Panc1 (cell line): ENCODE measurements at places on chromosomes 4 and X. TPM values are rescaled to one million over a fixed set of nuclear protein-coding genes. Genes with fewer than 3 reads are reported as not detected.

DNA sequence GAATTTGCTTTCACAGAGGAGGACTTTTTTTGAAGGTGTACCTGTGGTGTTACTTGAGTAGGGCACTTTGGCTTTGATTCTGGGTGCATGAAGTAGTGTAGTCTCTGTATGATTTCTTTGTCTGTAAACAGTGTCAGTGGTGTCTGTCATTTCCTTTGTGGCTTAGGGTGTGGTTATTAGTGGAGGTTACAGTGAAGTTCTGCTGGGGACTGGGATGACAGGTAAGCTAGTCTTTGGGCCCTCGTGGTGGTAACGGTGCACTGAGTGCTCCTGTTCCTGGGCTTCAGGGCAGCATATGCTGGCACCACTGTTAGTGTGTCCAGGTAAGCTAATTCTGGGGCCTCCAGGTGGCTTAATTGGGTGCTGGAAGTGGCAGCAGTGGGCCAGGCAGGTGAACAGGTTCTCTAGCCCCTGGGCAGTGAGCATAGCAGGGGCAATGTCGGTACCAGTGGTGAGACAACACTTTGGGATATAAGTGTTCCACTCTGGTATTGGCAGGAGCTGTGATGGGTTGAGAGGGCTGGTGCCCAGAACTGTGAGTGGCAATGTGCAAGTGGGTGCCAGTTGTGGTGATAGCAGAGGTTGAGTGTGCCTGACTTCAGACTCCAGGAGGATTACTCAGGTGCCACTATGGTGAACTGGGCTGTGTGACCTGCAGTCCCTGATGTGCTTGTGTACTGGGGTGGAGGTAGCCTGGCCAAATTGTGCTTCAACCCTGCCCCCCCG lies 26.0 kb upstream of the VSIG1 start:
- DNase-seq, result no peak

DNA sequence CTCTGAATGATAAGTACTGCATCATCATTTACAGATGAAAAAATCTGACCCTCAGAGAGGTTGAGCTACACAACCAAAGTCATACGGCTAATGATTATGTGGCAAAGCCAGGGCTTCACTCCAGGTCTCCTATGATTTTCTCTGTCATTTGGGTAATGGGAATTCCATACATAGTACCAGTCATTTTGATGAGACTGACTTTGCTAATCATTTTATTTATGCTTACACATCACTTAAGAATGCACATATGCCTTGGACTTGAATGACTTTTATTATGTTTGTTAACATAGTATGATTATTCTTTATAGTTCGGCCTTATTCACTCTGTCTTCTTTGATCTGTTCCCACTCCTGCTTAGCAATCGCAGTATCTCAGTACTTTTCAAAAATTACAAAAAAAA lies 255.1 kb upstream of the GPRIN3 start:
- DNase-seq, result no peak

DNA sequence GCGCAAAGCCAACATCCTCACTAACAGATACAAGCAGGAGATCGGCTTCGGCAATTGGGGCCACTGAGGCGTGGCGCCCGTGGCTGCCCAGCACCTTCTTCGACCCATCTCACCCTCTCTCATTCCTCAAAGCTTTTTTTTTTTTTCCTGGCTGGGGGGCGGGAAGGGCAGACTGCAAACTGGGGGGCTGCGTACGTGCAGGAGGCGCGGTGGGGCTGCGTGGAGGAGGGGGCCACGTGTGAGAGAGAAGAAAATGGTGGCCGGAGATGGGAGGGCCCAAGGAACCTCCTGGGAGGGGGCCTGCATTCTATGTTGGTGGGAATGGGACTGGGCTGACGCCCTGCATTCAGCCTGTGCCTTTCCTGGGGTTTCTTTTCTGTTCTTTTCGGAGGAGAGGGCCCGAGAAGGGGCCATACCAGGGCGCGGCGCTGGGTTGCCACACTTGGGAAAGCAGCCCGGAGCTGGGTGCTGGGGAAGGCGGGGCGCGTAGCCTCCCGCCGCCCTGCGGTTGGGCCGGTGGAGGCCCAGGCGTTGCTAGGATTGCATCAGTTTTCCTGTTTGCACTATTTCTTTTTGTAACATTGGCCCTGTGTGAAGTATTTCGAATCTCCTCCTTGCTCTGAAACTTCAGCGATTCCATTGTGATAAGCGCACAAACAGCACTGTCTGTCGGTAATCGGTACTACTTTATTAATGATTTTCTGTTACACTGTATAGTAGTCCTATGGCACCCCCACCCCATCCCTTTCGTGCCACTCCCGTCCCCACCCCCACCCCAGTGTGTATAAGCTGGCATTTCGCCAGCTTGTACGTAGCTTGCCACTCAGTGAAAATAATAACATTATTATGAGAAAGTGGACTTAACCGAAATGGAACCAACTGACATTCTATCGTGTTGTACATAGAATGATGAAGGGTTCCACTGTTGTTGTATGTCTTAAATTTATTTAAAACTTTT lies 4.5 kb downstream of the MID1IP1 start:
- peak; percentile 33 for DNase-seq

- DNase-seq, result no peak
Measured at GRCh38 chrX:35919536-35920309, at the start of gene CFAP47. Gene CFAP47, plus strand, starts transcription at chrX:35919734. Its CDS starts 66 bp downstream, at chrX:35919800.

SMIM10 gene
- total RNA-seq, result 7.2 TPM

GRCh38 chr4:53959343-53960120 lies 104.9 kb downstream of the CHIC2 start:
- DNase-seq, result no peak

VEGFD gene
- total RNA-seq, result not detected

DNA sequence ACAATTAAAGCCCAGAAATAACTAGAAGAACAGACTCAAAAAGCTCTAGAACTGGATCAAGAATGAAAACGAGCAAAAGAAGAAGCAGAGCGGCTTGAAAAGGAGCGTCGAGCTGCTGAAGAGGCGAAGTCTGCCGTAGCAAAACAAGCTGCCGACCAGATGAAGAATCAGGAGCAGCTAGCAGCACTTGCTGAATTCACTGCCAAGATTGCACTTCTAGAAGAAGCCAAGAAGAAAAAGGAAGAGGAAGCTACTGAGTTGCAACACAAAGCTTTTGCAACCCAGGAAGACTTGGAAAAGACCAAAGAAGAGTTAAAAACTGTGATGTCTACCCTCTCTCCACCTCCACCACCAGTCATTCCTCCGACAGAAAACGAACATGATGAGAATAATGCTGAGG lies 56.1 kb upstream of the PPP4R3C start:
- DNase-seq, result no peak

GRCh38 chrX:132231587-132231986 lies 12.3 kb upstream of the RAP2C start:
- no peak for DNase-seq

SSX3 gene
- not detected for total RNA-seq

DNA sequence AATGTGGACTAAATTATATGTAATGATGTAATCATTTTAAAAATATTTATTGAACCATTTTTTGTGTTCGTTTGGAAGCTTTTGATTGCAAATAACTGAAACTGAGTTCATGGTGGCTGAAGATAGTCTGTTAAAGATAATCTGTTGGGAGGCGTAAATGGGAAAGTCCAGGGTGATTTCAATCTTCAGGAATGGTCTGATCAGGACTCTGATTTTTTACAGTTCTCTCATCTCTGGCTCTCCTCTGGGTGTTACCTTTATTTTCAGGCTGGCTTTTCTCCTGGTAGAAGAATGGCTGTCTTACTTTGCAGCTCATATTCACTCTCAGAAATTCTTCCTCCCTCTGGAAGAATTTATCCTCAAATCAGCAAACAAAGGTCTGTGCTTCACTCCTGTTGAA lies 199.0 kb upstream of the LEF1 start:
- no peak for DNase-seq

- no peak for DNase-seq
Measured at GRCh38 chr4:108829966-108830492, 67.2 kb upstream of the ETNPPL start.

ERAS gene
- 0.23 TPM for total RNA-seq

KANTR gene
- total RNA-seq, result 6.8 TPM

GRCh38 chr4:142404191-142404611 lies 441.9 kb downstream of the INPP4B start:
- DNase-seq, result no peak

- no peak for DNase-seq
Measured at GRCh38 chrX:113001836-113002235, 161.2 kb upstream of the AMOT start.

CPLX1 gene
- total RNA-seq, result 6.7 TPM

GRCh38 chrX:96909291-96909690 lies 25.6 kb downstream of the RPA4 start:
- DNase-seq, result no peak

DNAAF6 gene
- total RNA-seq, result not detected

KLHL4 gene
- 27.6 TPM for total RNA-seq

ETDB gene
- total RNA-seq, result not detected

GRCh38 chr4:22246847-22247246 lies 269.0 kb downstream of the ADGRA3 start:
- no peak for DNase-seq

- no peak for DNase-seq
Measured at GRCh38 chrX:91079342-91080114, 355.1 kb upstream of the PABPC5 start.

DNA sequence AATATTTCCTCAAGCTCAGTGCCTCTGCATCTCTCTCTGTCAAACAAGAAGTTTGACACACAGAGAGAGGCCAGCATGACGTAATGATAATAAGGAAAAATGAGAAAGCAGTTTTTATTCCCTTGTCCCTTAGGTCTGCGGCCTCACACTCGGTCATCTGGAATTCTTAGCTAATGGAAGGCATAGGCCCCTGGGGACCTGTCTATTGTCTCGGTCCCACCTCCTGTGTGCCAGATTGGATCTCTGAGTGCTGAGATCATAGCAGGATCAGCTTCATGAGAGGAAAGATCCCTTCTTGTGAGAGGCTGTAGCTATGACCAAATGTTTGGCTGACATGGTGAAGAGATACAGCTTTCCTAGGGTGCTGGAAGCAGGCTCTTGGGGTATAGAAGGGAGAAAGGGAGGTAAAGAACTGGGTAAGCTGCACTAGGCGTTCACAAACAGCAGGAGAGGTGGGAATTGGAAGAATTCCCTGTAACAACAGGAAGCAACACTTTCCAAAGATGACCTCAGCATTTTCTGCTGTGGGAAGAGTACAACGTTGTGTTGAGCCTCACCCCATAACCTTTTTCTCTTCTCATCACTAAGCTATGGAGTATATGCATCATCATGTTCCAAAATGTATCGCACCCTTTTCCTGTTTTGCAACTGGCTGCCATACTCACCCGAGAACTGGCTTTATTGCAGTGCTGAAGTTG lies 20.2 kb downstream of the TMEM31 start:
- no peak for DNase-seq

DNA sequence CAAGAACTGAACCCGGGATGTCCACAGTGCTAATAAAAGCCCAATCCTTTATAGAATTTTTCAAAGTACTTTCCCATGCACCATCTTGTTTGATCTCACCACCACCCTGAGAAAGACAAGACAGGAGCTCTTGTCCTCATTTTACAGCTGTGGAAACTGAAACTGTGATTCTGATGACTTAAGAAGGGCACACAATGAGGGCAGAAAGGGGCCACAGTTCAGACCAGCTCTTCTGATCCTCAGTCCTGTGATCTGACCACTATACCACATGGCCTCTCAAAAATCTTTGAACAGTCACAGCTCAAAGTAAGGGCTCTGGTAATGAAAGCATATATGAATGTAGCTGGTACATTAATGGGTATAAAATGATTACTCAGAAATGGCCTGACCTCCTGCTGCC lies 127.3 kb upstream of the CPEB2 start:
- DNase-seq, result no peak

UGT2B17 gene
- not detected for total RNA-seq

GRCh38 chr4:184479516-184479950 lies 5.2 kb upstream of the IRF2 start:
- DNase-seq, result no peak

GRCh38 chr4:76716658-76717057 lies 181.3 kb downstream of the SOWAHB start:
- DNase-seq, result no peak

GRCh38 chrX:70554081-70554480 lies 109.4 kb downstream of the DLG3 start:
- no peak for DNase-seq
